ENCODE measurements at places on chromosomes 3 and 15.

- DNase-seq, result no peak
Measured at GRCh38 chr3:28290863-28291300, 49.5 kb downstream of the CMC1 start.

GRCh38 chr3:16300881-16301359 lies 35.9 kb downstream of the OXNAD1 start:
- DNase-seq, result no peak

DNA sequence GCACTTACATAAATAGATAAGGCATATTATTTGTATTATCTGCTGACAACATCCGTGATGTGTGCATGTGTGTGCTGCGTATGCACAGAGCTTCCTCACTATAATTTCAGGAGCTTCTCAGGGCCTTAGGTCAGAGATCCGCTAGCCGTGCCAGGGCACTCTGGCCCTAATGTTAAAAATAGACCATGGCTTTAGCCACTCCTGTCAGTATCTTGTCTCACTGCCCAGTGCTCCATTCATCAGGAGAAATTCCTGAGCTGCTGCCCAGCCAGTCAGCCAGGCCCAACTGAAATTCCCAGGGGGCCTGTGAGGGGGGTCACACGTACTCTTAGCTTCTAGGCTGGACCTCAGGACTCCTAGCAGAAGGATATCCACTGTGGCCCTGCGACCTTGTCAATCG lies 70.0 kb upstream of the ABHD2 start:
- DNase-seq, result peak; percentile 93

- no peak for DNase-seq
Measured at GRCh38 chr3:133915685-133916658, 20.3 kb upstream of the RAB6B start.

- no peak for DNase-seq
Measured at GRCh38 chr3:185931777-185932612, 5.8 kb downstream of the TRA2B start.

DNA sequence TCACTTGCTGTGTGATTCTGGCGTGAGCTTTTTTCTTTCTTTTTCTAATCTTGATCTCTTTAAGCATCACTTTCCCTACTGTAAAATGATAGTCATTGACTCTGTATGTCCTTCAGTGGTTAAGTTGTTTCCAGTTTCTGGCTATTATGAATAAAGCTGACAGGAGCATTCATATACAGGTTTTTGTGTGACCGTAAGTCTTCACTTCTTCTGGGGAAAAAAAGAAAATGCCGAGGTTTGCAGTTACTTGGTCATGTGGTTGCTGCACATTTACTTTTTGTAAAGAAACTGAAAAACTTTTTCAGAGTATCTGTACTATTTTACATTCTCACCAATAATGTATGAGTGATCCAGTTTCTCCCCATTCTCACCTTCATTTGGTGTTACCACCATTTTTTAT lies 247.4 kb upstream of the RBMS3 start:
- DNase-seq, result no peak

- DNase-seq, result no peak
Measured at GRCh38 chr3:31917303-31918005, 63.6 kb downstream of the OSBPL10 start.

Measured in ascending aorta (tissue), 2 donors.